A549 (cell line): ENCODE measurements at places on chromosomes 7 and 10.

- DNase-seq: no peak
Measured at GRCh38 chr7:107138696-107139420, 29.9 kb upstream of the HBP1 start.

- no peak for DNase-seq
Measured at GRCh38 chr7:16187131-16187530, 234.2 kb downstream of the CRPPA start.

DNA sequence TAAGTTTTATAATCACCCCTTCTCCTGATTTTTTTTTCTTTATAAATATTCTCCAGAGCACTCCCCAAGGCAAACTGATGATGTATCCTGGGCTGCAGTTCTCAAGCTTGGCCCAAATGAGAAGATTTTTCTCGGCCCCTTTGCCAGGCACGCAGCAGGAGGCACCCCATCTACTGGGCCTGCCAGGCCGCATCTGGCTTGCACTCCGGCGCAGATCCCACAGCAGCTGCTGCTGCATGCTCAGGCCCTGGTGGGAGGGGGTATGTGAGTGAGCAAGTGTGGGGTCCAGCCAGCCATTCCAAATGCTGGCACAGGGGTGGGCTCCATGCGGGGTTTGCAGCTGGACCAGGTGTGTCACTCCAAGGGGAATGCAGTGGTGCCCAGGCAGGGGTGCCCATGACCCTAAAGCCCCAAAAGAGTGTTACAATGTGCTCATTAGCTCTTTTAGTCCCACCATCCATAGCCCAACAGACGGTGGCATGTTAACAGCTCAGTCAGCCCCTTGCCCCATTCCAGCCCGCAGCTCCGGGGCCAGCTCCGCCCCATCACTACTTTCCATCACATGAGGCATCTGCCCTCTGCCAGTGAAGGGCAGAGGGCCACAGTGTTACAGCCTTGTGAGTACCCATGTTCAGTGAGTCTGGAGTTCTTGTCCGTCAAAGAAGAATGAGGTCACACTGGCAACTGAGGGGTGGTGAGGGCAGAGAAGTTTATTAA lies 25.9 kb downstream of the OAT start:
- DNase-seq: no peak

DNA sequence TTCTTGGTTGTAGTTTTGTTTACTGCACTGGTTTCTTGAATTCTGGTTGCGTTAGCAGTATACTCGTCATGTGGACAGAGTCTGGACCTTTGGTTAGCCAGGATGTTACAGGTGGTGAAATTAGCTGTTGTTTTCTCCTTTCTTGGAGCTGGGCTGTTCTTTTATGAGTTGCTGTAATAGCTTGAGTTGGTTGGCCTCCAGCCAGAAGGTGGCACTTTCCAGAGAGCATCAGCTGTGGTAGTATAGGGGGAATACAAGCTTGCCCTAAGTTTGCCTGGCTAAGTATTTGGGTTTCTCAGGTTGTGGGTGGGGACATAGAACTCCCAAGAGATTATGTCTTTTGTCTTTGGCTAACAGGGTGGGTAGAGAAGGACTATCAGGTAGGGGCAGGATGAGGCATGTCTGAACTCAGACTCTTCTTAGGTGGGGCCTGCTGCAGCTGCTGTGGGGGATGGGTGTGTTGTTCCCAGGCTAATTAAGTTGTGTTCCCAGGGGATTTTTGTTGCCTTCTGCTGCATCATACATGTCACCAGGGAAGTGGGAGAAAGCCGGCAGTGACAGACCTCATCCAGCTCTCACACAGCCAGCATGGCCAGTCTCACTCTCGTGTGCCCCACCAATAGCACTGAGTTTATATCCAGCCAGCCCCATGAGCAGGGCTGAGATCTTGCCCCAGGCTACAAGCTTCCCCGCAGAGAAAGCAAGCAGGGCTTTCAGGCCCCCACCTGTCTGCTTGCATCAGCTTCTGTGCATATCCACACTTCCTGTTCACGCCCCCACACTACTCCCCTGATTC lies 246.7 kb upstream of the TPK1 start:
- no peak for DNase-seq

DNA sequence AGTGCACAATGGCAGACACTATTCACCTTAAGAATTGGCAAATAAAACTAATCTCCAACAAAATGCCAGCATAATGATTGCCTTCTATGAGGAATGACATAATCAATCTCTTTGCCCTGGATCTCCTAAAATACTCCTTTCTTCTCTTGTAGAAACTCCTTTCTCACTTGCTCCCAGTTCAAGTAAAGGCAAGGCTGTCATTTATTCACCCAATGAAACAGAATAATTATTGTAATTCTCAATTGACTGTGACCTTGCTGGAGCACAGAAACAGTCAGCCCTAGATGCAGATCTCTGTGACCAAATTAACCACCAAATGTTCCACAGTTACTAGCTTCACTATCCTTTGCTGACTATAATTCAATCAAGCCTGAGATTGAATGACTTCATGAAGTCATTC lies 99.3 kb downstream of the SEMA3C start:
- no peak for DNase-seq

- no peak for DNase-seq
Measured at GRCh38 chr7:12089951-12090756, 120.9 kb upstream of the TMEM106B start.

- no peak for DNase-seq
Measured at GRCh38 chr10:113858541-113858940, 4.1 kb downstream of the NHLRC2 start.

DNA sequence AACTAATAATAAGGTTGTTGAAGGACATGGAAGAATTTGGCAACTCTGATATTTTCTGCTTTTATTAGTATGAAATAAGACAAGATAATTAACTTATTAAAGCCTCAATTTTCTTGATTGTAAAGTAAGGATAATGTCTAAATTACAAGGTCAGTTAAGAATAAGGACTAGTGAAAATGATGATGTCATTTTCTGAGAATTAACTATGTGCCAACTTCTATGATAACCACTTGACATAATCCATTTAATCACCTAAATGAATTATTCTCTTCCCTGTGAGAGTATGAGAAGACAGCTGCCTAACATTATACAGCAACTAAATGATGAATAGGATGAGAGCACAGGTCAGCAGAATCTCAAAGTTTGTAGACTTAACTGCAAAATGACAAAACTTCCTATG lies 1153.4 kb upstream of the POT1 start:
- DNase-seq: no peak

DNA sequence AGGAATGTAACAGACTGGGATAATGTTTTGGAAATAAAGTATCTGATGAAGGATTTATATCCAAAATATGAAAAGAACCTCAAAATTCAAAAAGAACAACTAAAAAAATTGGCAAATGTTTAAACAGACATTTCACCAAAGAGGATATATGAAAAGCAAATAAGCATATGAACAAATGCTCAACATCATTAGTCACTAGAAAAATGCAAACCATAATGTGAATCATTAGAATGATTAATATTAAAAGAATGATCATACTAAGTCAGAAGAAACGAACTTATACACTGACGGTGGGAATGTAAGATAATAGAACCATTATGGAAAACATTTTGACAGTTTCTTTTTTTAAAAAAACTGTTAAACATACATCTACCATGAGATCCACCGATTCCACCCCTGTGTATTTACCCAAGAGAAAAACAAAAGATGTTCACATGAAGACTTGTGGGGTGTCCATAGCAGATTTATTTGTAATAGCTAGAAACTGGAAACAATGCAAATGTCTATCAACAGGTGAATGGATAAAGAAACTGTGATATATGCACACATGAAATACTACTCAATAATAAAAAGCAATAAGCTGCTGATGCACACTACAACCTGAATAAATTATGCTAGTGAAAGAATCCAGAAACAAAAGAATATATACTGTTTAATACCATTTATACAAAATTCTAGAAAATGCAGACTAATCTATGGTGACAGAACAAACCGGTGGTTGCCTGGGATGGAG lies 35.7 kb downstream of the PRKG1 start:
- no peak for DNase-seq

DNA sequence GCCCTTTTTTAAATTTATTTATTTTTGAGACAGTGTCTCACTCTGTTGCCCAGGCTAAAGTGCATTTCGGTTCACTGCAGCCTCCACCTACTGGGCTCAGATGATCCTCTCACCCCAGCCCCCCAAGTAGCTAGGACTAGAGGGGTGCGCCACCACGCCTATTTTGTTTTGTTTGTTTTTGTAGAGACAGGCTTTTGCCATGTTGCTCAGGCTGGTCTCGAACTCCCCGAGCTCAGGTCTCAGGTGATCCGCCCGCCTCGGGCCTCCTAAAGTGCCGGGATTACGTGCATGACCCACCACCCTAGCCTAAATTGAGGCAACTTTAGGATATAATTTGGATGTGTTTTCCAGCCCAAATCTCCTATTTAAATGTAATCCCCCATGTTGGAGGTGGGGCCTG lies 805 bp downstream of the ZNF736 start:
- no peak for DNase-seq

DNA sequence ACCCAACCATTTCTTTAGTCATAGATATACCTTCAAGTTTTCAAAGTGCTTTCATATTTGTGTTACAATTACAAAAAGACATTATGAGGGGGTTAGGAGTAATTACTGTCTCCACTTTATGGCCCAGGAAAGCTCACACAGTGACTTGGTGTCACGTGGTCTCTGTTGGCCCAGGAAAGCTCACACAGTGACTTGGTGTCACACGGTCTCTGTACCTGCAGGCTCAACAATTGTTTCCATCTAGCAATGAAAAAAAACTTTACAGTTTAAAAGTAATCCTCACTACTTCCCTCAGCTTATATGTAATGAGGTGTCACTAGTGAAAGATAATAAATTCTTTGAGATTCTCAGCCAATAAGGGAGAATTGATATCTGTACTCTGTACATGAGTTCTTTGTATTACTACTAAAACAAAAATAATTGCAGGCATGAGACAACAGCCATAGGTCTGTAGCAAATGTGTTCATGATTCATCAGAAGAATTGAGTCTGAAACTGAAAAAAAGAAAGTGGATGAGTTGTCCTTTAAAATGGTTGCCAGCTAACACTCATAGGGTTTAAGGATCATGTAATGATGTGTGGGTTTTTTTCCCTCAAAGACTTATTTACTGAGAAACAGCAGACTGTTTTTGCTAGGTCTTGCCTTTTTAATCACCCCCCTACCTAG lies 10.9 kb downstream of the OGDH start:
- no peak for DNase-seq

DNA sequence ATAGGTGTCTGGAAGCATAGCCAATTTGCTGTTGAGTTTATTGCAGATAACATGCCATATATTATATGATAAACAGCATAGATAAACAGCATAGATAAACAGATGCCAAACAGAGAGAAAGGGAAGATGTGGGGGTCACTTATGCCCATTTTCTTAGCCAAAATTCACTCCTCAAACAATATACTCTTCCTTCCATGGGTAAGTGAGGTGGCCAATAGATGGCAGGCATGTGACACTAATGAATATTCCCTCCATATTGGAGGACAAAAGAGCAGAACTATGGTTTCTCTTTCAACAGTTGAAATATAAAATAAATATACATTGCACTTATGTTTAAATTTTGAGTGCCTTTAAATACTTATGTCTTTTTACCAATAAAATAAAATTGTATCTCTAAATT lies 1212.8 kb downstream of the REEP3 start:
- peak; percentile 6 for DNase-seq

GRCh38 chr10:24012249-24012803 lies 196.6 kb upstream of the KIAA1217 start:
- no peak for DNase-seq

DNA sequence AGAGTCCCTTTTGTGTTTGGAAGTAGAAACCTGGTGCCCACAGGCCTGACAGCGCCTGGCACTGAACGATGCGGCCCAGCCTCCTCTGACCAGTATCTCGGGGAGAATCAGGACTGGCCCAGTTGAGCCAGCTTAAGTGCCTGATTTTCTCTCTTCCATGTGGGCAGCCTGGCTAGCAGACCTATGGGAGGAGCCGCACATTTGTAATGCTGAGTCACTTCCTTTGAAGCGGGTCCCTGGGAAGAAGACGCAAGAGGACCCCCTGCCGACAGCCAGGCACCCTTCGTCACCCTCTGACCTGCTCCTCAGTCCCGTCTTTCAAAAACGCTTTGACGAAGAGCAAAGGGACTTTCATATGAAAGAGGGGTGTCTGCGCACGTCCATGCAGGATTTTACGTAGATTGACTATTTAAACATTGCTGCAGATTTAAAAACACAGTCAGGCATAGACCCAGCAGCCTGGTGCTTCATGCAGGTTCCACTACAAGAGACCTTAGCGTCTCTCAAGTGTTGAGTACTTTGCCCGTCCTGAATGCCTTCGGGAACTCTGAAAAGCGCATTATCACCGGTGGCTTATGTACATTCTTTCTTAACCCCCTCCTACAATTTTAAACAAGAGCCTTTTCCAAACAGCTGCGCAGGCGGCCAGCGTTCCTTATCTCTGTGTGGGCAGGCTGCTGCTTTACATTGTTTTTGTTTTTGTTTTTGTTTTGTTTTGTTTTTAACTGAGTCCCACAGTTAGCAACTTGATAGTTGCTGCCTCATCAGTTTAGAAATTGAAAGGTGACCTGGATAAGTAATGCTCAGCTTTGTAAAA lies 36.5 kb upstream of the AP5Z1 start:
- peak; percentile 91 for DNase-seq

GRCh38 chr7:71300603-71301002 lies 168.7 kb downstream of the GALNT17 start:
- no peak for DNase-seq

- DNase-seq: no peak
Measured at GRCh38 chr10:113493195-113493594, 59.7 kb upstream of the HABP2 start.

DNA sequence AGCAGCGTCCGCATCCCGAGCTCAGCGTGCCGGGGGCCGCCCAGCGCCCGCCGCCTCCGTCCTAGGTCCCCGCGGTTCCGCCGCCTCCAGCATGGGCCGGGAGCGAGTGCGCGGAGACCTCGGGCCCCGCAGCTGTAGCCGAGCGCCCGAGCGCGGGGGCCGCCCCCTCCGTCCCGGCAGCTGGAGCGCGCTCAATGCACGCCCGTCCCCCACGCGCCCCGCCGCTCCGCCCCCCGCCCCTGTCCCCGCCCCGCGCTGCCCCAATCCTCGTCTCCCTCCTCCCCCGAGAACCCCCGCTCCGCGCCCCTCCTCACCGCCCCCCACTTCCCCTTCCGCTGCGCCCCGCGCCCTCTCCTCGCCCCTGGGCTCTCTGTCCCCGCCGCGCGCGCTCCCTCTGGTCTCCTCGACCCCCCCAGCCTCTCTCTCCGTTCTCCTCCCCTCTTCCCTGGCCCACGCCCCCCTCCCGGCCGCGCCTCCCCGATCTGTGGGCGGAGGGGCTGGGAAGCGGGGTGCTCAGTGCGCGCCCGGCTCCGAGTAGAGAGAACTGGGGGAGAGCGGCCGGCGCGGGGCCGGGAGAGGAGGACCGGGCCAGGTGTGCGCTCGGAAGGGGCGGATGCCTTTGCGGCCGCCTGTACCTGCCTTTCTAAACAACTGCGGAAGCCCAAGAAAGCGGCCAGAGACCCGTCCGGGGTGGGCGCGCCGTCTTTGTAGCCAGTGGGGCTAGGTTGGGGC lies at the start of gene VIPR2:
Gene VIPR2, minus strand, starts transcription at position 110 of the 732 bp plus-strand sequence. Its CDS starts 96 bp downstream, at position 14.
- no peak for DNase-seq
